ENCODE measurements at places on chromosomes 1 and 21.

- no peak for DNase-seq
Observed at GRCh38 chr1:205421798-205422197, at the start of gene LEMD1. Gene LEMD1, minus strand, starts transcription at chr1:205422056. Its CDS starts 1,520 bp downstream, at chr1:205420536.

GRCh38 chr1:223712194-223712849, at the start of gene CAPN2:
Gene CAPN2, plus strand, starts transcription at chr1:223712539. Its CDS starts 102 bp downstream, at chr1:223712641.
- DNase-seq, result peak; percentile 84

- DNase-seq, result no peak
Observed at GRCh38 chr1:184050636-184051035, 894 bp upstream of the TSEN15 start.

- DNase-seq, result peak; percentile 78
Observed at GRCh38 chr1:110087812-110088738, 17.6 kb upstream of the ALX3 start.

DNA sequence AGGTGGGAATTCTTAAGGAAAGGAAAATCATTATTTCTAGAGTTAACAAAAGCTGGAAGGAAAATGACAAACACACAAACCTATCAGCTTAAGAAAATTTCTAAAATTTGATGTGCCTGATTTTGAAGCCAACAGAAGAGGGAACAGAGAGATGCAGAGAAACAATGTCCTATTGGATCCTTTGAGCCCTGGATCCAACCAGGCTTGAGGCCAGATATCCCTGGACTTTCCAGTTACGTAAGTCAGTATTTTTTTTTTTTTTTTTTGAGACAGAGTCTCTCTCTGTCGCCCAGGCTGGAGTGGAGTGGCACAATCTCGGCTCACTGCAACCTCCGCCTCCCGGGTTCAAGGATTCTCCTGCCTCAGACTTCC, 648.9 kb downstream of the KIF26B start:
- no peak for DNase-seq

DNA sequence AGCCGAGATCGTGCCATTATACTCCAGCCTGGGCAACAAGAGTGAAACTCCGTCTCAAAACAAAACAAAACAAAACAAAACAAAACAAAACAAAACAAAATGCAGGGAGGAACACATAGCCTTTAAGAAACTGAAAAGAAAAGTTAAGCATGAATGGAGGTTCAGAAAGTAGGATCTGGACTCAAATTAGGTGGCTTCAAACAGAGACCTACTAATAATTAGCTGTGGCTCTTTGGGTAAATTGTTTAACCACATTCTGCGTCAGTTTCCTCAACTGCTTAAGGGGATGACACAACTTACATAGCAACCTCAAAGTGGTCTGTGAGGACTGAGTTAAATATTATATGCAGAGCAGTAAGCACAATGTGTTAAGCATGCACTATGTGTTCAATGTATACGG, 458.2 kb downstream of the ADGRL2 start:
- DNase-seq, result no peak

DNA sequence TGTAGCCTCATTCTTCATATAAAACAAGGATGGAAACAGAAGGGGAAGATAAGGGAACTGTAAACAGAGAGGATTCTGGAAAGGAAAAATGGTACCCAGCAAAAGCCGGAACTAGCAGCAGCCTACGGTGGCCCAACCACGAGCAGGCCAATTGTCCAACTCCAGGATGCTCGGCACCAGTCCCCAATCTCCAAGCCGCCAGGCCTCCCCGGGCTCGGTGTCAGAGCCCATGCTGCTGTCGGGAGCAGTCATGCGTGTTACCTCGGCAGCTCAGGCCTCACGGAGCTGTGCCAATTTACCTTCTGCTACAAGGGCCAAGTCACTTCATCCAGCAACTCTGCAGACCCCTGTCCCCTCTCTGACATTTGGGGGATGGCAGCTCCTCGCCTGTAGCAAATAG, 130.8 kb downstream of the ZBTB18 start:
- no peak for DNase-seq

DNA sequence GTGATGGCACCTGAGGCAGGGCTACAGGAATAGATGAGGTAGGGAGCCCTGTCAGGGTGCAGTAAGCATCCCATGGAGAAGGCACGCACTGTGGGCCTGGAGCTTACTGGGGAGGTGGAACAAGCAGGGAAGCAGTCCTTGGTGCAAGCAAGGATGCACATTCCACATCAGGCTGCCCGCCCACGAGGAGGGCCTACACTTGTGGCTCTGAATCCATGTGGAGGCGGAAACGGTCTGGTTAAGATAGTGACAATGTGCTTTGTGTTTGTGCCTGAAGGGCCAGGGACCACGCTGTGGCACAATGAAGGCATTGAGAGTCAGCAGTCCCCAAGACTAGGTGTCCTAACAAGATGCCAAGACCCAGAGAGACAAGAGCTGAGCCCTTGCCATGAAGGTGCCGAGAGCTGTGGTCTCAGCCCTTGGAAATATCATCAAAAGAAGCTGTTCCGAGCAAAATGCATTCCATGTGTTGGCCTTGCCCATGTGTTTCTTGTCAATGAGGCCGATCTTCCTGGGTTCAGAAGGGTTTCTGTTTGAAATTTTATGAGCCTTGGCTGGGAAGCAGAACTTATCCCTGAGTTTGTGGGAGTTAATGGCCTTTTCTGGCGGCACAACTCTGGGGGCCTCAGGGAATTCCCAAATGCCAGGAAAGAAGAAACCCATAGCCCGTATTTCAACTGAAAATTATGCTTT, 111.9 kb downstream of the NGF start:
- DNase-seq, result no peak

DNA sequence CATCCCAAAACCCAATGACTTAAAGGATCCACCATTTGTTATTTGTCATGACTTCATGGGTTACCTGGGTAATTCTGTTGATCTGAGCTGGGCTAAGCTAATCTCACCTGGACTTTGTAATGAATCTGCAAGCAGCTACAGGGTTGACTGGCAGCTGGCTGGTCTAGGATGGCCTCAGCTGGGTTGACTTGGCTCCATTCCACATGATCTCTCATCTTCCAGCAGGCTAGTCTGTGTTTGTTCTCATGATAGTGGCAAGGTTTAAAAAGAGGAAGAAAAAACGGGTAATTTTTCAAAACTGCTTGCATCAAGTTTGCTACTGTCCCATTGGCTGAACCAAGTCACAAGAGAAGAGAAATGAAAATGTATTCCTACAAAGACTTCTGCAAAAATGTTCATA, 24.8 kb upstream of the ZMYM4 start:
- DNase-seq, result peak; percentile 23

DNA sequence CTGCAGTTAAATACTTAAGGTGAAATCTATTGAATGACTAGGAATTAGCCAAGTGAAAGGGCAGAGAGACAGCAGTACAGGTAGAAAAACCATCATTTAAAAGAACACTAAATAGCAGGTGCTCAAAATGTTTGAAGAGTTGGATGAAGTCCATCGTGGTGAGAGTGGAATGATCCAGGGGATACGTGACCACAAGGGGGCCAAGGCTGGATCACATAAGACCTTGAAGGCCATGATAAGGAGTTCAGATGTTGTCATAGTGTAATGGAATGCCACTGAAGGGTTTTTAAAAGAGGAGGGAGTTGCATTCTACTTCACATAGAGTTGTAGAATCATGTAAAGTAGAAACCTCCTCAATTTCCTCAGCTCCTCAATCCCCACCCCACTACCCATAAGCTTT, 34.8 kb upstream of the HOOK1 start:
- no peak for DNase-seq

DNA sequence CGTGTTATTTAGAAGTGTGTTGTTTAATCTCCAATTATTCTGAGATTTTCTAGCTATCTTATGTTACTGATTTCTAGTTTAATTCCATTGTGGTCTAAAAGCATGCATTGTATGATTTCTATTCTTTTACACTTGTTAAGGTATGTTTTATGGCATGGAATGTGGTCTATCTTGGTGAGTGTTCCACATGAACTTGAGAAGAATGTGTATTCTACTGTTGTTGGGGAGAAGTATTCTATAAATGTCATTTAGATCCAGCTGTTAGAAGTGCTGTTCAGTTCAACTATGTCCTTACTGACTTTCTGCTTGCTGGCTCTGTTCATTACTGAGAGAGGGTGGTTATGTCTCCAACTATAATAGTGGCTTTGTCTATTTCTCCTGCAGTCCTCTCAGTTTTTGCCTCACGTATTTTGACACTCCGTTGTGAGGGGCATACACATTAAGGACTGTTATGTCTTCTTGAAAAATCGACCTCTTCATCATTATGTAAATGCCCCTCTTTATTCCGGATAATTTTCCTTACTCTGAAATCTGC, 12.0 kb upstream of the PLA2G5 start:
- DNase-seq, result no peak

DNA sequence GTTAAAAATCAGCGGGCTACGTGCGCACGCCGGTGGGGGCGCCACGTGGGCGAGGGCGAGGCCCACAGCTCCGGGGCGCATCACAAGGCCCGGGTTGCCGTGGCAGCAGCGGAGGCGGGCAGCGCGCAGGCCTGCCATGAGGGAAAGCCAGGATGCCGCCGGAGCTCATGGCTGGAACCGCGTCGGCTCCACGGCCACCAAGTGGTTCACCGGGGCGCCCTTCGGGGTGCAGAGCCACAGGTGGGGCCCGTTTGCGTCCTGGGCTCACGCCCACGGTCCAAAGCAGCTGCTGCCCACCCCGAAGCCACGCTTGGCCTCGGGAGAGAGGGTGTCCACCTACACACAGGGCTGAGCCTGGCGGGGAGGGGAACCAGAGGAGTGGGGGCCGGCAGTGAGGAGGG, 4.9 kb upstream of the TTC22 start:
- no peak for DNase-seq

- DNase-seq, result no peak
Observed at GRCh38 chr21:42404539-42404938, 837 bp downstream of the UBASH3A start.

DNA sequence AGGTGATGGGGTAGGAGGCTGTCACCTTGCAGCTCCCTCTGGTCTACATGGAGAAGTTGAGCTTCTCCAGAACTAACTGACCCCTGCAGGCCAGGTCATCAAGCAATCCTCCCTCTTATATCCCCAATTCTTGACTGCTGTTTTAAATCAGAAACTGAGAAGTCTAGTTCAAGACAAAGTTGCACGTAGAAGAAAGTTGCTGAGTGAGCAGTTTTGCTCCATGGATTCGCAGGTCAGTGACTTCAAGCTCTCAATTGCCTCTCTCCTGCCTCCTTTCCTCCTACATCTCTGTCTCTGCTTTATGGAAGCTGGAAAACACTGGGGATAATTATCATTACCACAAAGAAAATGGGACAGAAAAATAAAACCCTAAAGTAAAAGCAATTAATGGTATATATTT, 32.8 kb upstream of the GBP5 start:
- no peak for DNase-seq

Measured in HuH-7.5 (cell line).